ENCODE measurements at places on chromosomes 2 and 18.

DNA sequence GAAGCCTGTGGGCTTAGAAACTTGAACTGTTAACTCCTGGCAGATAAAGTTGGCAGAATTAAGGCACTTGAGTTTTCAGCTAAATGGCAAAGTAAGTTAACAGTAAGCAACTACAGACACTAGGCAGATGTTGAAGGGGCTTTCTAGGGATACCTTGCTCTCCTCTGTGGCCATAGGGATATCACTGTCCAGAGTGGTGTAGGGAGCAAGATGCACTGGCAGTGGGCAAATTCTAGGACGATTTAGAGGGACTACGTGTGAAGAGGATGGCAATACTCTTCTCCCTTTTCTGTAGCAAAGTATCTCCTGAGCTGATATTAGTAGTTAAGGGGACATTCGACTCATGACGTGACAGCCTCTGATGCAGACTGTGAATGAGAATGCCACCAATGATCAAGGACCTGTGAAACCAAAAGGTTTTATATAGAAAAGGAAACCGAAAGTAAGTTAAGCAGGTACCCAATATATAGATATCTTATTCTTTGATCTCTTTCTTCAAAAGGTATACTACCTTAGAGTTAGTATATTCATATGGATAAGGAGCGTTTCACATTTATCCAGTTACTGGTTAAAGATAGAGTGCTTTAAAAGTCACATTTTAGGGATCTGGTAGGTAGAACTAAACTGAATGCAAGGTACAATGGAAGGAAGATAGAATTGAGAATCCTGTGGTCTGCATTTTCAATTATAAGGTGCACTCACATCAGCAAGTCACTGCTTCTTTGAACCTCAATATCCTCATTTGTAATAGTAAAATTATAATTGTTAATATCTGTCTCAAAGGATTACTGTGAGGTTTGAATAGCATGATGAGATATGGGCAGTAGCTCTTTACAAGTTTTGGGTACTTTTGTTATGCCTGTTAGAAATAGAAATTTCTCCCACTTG lies 106.4 kb downstream of the KCNH7 start:
- DNase-seq, result no peak

GRCh38 chr2:49837561-49838293 lies 683.4 kb upstream of the FSHR start:
- no peak for DNase-seq

DNA sequence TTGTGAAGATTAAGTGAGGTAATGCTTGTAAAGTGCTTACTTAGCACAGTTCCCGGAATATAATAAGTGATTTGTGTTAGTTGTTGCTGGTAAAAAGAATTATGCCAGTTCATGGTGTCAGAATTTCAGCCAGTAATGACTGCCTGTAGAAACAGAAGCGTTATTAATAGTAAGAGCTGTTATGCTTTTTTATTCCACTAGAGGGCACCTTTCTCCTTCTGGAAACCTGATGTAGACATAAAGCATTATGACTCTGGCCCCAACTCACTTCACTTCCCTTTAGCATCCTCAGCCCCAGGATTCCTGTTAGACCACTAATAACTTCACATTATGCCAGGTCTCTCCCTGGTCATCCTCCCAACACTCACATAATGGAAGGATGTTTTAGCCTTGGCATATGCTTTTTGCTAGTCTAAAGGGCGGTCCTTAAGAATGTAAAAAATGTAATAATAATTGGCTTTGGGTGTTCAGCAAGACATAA lies 34.9 kb downstream of the C18orf54 start:
- DNase-seq, result no peak

DNA sequence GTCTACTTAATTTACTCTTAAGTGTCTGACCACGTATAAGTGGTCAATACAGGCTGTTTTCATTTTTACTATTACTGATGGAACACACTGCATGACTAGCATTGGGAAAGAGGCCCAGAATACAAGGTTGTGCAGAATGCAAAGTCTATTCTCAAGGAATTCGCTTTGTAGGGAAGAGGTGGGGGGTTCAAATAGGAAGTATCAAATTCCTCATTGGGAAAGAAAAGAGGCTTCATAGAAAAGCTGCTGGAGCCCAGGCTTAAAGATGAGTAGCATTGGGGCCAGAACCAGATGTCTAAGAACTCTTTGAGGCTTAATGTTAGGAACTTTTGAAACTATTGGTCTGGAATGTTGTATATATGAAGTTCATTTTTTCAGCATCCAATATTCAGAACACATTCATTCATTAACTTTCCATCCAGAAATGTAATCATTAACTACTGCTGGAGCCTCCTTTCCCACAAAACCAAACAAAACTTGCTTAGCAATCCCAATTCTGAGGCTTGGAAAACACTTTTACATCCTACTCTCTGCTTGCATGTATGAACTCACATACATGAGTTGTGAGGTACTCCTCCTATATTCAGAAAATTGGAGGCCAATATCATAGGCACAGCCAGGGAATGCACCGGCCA lies 994 bp upstream of the LRATD1 start:
- DNase-seq, result no peak

GRCh38 chr2:217924346-217924901 lies 78.4 kb downstream of the TNS1 start:
- no peak for DNase-seq

DNA sequence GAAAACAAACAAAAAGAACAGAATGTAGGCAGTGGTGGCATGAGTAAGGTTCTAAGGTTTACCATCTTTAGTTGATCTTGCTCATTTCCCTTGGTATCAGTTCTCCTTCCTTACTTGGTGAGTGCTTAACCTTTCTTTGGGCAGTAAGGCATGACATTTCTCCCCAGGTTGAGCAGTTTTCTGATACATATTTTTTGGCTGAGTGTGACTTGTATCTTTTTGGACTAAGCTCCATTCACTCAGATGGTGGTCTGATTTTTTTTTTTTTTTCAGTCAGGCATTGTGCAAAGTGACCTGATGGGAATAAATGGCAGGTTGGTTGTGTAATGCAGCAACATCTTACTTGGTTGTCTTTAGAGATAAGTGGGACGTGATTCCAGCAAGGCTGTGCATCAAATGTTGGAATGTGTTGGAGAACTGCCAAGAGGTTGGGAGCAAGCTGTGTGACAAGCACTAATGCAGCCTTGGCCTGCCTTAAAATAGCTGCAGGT lies 15.1 kb downstream of the SPTBN1 start:
- DNase-seq, result no peak

- DNase-seq, result no peak
These were observed 9.3 kb upstream of the CDH20 start for GRCh38 chr18:61323951-61324350.

GRCh38 chr18:74268933-74269620 lies 22.7 kb downstream of the CYB5A start:
- DNase-seq, result no peak

GRCh38 chr2:59774821-59775433 lies 778.5 kb downstream of the BCL11A start:
- DNase-seq, result no peak

GRCh38 chr2:219919506-219919905 lies 292.1 kb downstream of the SLC4A3 start:
- DNase-seq, result no peak

GRCh38 chr2:231308631-231309428 lies 86.7 kb upstream of the B3GNT7 start:
- no peak for DNase-seq

DNA sequence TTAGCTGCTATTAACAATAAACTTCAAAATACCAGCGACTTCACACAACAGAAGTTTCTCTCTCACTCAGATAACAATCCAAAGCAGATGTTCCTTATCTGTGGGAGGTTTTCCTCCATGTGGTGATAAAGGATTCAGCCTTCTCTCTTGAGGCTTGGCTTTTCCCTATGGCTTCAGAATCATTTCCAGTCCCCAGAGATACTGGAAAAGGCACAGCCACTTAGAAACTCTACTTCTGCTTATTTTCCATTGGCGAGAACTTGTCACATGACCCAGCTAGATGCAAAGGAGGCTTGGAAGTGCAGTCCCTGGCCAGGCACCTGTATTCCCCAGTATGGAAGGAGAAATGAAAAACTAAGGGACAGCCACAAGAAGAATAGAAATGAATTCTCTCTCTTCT lies 344.8 kb downstream of the MTX2 start:
- no peak for DNase-seq

DNA sequence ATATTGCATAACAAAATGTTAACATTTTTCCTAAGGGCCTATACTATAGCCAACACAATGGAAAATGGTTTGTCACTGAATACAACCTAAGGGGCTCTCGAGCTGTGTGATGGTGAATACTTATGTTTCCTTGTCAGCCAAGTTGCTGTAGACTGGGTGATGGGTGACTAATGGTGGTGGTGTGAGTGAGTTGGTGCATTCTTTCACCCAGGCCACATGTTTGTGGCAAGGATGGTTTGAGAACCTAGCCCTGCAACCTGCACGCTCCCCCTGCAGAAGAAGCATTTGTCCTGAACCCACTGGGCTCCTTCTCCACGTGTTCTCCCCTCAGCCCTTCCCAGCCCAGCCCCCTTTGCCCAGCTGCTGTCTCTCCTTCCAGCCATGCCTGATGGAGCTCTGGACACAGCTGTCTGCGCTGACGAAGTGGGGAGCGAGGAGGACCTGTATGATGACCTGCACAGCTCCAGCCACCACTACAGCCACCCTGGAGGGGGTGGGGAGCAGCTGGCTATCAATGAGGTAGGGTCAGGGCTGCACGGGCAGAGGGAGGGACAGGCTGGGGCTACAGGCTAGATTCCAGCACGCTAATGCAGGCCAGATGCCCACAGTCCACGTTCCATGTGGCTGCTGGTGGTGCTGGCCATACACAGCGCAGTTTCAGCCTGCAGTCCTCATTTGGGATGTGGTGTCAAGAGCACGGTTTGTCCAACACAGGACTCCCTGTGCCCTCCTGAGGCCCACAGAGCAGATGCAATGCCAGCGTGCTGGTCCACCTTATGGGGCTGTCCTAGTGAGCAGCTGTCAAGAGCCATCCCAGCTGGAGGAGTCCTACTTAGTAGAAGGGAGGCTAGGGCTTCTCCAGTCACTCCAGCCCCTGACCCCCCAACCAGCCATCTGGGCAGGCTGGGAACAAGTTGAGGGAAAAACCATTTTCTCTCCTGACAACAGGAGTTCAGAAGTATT lies 65.4 kb downstream of the FAM168B start:
- no peak for DNase-seq

GRCh38 chr2:149617476-149617875 lies 29.9 kb upstream of the MMADHC start:
- no peak for DNase-seq

GRCh38 chr18:8489761-8490160 lies 119.5 kb upstream of the RAB12 start:
- no peak for DNase-seq

- no peak for DNase-seq
These were observed 53.8 kb upstream of the TMEM87B start for GRCh38 chr2:112001136-112001715.

- DNase-seq, result no peak
These were observed 98.3 kb downstream of the KLF7 start for GRCh38 chr2:207067473-207067872.

GRCh38 chr2:8620611-8621382 lies 61.1 kb upstream of the ID2 start:
- no peak for DNase-seq

DNA sequence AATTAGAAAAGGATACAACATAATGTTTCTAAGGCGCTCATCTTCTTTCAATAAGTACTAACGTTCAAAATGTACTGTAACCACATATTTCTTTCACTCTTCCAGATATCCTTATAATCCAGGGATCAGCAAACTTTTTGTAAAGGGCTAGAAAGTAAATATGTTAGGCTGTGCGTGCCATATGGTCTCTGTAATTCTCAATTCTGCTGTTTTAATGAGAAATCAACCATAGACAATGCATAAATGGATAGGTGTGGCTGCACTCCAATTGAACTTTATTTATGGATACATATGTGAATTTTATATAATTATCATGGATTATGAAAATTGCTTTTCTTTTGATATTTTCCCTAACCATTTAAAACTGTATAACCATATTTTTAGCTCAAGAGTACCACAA lies 459.4 kb downstream of the EPHA4 start:
- no peak for DNase-seq

DNA sequence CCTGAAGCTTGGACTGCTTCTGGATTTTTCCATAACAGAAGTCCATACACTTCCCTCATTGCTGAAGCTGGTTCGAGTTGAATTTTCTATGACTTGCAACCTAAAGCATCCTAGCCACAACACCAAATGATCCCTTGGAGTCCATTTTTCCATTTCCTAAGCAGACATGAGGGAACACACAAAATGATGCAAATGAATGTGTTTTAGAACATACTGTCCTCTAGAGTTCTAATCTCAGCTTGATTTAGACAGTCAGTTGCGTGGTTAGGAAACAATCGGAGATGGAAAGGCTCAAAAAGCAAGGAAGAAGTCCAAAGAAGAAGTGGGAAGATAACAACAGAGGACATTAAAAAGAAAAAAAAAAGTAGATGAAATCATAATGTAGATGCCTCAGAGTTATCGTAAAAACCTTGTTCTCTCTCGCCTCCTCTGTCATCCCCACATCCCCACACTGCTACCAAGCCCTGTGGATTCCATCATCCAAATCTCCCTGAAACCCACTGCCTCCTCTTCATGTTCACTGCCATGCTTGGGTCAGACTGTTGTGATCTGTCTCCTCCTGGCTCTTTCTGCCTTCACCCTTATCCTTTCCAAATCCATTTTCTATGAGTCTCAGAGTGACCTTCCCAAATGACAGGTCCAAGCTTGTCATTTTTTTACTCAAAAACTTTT lies 58.4 kb downstream of the TMEM247 start:
- DNase-seq, result no peak

GRCh38 chr18:45783097-45784075 lies 42.1 kb upstream of the SIGLEC15 start:
- no peak for DNase-seq

GRCh38 chr2:236157366-236157765 lies 10.8 kb downstream of the GBX2 start:
- no peak for DNase-seq

- no peak for DNase-seq
These were observed 424.0 kb downstream of the NR4A2 start for GRCh38 chr2:155908567-155908966.

DNA sequence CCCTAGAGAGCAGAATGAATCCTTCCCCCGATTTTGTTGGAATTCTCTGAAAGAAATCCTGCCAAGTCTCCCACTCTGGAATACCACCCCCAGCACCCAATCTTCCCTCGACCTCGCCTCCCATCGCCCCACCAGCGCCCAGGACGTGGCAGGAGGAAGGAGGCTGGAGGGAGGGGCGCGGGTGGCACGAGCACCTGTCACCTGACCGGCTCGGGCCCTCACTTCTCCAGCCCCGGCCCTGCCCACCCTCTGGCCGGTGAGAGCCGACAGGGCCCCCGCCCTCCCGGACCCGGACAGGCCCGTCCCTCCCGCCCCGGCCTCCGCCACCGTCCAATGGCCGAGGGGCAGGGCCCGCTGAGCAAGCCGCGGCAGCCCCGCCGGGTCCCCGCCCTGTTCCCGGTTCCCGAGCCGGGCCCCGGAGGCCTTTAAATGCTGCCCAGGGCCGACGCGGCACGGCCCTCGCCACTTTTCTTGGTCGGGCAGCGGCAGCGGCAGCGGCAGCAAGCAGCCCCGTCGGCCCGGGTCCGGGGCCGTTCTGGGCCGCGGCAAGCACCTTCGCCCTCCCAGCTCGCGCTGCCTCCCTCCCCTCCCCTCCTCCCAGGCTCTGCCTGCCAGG lies at the start of gene LGALSL:
Gene LGALSL, plus strand, starts transcription at position 393 of the 616 bp plus-strand sequence. CDS start 384 bp downstream, outside the sequence.
- DNase-seq, result peak; percentile 46

All from activated naive CD8-positive, alpha-beta T cell treated with anti-CD3 and anti-CD28 coated beads, Interleukin-2, amount 50 U/mL, for 24 hours (primary cell).